ENCODE measurements at places on chromosomes 12 and 14.

GRCh38 chr12:132125736-132126135 is 18.4 kb downstream of the DDX51 start:
- no peak for DNase-seq

DNA sequence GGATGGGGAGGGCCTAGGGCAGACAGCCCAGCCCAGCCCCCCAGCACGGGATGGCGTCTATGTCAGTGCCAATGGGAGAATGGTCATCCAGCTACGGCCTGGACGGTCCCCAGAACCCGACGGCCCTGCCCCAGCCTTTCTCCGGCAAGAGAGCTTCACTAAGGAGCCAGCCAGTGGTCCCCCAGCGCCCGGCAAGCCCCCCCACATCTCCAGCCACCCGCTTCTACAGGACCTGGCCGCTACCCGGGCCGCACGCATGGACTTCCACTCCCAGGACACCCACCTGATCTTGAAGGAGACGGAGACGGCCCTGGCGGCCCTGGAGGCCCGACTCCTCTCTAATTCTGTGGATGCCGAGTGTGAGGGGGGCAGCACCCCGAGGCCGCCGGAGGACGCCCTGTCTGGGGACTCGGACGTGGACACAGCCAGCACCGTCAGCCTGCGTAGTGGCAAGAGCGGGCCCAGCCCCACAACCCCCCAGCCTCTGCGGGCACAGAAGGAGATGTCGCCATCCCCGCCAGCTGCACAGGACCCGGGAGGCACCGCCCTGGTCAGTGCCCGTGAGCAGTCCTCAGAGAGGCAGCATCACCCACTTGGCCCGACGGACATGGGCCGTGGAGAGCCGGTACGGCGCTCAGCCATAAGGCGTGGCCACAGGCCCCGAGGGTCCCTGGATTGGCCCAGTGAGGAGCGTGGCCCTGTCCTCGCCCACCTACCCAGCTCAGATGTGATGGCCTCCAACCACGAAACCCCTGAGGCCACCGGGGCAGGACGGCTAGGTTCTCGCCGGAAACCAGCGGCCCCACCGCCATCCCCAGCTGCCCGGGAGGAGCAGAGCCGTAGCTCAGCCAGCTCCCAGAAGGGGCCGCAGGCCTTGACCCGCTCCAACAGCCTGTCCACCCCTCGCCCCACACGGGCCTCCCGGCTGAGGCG is 21.9 kb downstream of the CEP170B start:
- DNase-seq, result no peak

- DNase-seq, result no peak
Observed at GRCh38 chr12:131855521-131856142, 27.4 kb downstream of the MMP17 start.

DNA sequence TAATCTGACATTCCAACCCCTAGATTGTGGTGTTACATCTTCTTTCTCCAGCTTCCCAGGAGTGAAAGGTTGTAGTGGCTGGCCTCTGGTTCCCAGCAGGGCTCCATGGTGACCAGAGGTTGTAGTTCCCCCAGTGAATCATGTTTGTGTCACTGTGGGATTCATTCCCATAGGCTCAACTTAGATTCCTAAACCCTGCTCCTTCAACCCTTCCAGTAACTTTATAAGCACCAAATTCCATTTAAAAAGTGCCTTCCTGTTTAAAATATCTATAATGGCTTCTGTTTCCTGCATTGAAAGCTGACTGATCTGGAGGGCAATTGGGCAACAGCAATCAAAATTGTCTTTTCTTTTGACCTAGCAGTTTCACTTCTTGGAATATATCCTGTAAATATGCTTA is 40.5 kb upstream of the TBC1D15 start:
- DNase-seq, result no peak

GRCh38 chr12:100823963-100824362 is 29.4 kb downstream of the ANO4 start:
- no peak for DNase-seq

DNA sequence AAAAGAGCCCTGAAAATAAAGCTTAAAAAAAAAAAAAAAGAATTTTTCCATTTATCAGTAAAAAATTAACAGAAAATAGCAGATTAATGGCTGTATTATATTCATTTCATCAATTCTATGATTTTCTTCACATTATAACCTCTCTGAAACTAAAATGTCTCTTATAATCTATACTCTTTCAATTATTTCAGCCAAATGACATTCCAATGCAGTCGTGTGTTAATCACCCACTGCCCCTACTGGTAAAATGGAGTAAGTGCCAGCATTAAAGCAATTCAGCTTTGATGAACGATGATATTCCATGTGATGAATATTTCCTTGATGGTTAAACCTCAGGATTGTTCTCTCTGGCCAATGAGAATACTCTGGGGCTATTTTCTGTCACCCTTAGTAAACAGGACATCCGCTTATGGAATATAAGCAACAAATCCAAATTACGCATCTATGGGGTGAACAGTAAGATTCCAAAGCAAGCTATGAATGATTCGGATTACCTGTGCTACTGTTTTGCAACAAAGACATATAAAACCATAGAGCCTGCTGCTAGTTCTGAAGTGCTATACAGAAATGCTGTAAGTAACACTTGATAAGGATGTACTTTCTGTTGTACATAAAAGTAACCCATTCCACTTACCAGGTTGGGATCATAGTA is 20.3 kb upstream of the SYCP3 start:
- no peak for DNase-seq

DNA sequence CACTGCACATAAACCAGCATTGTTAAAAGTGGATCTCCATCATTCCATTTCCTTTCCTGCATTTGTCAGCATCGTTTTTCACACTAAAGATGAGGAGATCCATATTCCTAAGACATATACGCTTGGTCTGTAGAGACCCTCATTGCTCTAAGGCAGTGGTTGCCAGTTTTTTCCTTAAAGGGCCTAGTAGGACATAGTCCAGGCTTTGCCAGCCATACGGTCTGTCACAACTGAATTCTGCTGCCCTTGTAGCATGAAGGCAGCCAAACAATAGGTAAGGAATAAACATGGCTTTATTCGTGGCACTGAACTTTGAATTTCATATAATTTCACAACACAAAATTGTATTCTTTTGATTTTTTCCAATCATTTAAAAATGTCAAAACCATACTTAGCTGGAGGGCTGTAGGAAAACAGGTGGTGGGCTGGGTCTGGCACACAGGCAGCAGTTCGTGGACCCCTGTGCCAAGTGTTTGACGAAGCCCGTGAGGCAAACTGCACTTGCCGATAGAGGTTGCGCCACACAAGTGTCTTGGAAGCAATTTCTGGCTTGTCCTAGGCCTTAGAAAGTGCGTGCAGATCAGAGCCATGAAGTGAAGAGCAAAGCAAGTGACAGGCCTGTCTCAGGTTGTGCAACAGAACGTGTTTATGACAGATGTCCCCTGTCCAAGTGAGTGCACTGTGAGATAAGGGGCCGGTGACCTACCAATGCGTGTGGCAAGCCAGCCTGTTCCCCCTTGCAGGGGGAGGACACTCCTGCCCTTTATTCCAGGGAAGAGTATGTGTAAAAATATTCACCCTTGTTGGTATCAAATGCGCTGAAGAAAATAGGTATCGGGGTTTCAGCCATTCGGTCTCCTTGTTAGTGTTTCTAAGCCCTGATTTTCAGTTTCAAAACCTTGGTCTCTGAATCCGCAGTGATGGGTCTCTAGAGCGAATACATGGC is 916 bp upstream of the CHPT1 start:
- DNase-seq, result peak; percentile 11

DNA sequence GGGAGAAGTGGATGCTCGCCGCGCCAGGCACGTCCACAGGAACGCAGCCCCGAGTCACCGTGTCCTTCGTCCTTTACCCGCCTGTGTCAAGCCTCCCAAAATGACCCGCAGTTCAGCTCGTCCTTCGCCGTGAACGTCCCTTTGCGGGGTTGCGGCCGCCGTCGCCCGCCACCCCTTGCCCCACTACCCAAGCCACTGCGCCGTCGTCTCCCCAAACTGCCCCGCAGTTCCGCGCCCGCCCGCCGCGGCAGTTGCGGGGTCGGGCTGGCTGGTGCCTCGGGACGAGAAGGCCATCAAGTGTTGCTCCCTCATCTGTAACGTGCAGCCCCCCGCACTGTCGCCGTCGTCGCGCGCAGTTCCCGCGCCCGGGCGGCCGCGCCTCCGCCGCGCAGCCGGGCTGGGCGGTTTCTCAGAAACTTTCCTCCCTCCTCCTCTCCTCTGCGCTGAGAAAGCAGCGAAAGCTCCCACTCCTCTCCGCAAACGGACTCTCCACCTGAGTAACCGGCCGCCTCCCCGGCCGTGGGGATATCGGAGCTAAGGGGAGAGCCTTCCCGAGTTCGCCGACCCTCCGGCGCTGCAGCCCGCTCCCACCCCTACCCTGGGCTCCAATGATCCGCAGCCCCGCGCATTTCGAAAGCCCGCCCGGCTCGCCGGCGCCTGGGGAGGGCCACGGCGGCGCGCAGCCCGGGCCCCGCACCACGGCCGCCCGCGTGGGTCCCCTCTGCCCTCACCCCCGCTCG is 6.7 kb downstream of the CDKN1B start:
- no peak for DNase-seq

- DNase-seq, result no peak
Observed at GRCh38 chr14:69303086-69303485, 43.1 kb downstream of the GALNT16 start.

DNA sequence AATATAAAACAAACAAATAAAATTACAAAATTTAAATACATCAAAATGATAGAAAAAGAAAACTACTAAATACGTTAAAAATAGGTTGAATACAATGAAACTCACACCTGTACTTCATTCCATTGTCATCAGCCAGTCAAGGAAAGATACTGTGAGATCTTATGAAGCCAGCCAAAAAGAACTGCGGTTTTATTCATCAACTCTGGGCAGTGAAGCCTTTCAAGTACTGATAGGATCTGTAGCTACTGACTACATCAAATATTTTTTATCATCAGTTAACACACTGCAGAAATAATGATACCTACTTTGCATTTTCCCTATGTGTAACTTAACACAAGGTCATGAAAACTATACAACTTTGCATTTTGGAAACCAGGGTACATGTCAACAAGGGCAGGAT is 46.3 kb upstream of the FAR2 start:
- DNase-seq, result no peak

DNA sequence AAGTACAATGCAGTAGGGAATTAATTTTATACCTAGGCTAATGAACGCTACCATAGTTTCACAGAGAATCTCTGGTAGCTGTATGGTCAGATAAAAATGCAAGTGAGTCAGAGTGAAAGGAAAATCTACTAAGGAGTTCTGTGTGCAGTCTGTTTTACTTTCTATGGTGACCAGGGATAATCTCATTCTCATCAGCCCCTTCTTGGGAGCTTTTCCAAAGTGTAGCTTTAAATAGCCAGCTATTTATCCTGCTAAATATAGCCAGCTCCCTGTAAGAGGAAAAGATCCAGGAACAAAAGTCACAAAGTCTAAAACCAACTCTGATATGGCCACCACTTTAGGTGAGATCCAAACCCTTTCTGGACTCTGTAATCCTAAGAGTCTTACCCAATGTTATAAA is 75.5 kb downstream of the TMEM116 start:
- no peak for DNase-seq

DNA sequence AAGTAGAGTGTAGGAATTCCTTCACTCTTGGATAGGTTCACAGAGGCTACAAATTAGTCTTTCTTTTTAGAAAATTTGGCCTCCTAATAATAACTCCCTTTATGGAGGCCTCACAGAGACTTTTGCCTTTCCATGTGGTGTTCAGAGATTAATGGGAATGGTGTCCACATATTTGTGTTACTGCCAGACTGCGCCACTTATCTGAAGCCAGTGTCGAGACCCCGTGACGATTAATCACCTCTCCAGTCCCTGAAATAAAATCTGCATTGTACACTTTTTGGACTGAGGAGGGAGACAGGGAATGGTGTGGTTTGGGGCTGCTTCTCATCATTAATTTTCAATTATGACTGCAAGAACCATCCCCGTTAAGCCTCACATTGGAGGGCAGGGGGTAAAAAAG is 980.5 kb downstream of the FLRT2 start:
- DNase-seq, result no peak

DNA sequence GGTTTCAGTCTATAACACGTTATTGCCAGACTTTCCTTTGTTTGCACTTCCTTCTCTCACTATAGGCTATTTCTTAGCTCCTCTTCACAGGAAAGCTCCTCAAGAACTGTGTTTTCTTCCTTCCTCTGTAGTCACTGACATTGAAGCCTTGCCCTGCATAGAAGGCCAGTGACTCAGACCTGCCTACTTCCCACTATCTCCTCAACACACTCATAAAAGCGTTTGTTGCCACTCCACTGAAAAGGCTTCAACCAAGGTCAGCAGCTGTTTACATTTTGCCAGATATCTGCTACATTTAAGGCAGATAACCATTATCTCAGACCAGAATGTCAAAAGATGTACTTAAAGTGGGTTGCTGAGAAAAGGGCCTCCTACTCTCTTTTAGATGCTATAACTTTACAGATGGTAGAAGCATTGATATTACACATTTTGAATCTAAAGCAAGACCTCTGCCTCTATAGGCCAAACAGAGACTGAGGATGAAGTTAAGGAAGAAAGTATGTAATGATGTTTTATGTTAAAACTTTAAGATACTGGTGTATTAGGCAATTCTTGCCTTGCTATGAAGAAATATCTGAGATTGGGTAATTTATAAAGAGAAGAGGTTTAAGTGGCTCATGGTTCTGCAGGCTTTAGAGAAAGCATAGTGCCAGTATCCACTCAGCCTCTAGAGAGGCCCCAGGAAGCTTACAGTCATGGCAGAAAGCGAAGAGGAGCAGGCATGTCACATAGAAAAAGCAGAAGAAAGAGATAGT is 233.3 kb upstream of the FLRT2 start:
- no peak for DNase-seq

DNA sequence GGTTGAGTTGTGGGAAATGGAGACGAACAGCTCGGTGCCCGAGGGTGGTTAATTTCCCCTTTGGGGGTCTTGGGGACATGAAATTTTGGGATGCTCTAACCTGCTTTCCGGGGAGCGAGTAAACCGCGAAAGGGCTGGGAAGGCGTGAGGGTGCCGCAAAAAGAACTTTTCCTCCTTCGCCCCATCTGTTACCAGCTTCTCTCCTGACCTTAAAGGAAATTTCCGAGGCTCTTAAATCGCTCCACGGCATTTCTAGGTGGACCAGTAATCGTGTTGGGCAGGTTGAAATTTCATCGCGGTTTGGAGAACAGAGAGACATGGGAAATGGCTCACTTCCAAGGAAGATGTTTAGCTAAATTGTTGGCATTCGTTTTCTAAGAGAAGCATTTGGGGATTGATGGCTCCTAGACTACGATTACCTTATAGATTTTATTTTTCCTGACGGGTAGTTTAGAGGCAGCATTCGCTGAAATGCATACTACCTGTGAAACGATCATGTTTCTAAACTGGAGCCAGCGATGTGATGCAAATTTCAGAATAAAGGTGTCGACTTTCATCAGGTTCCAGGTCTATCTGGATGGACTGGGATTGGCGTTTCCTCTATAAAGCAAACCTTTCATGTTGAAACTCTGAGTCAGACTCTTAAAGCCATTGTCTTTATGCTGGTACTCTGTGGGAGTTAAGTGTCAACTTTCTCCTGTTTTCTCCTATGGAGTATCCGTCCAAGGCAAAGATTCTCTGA is 414.5 kb downstream of the PCNX1 start:
- no peak for DNase-seq

GRCh38 chr12:74415633-74416032 is 122.0 kb upstream of the ATXN7L3B start:
- no peak for DNase-seq
